Activated effector memory CD4-positive, alpha-beta T cell treated with Interleukin-2 at 50 U/mL for 16 hours (primary cell): ENCODE measurements at places on chromosomes 1 and 21.
A peak's percentile ranks its signal among the peaks of the same experiment; 100 is the strongest.

- no peak for DNase-seq
Observed at GRCh38 chr1:155207806-155208540, at the start of gene THBS3. THBS3 (minus strand) TSS chr1:155207897; CDS start chr1:155207876, 21 bp downstream.

- peak; percentile 34 for DNase-seq
Observed at GRCh38 chr1:26838474-26839338, 12.2 kb downstream of the ZDHHC18 start.

DNA sequence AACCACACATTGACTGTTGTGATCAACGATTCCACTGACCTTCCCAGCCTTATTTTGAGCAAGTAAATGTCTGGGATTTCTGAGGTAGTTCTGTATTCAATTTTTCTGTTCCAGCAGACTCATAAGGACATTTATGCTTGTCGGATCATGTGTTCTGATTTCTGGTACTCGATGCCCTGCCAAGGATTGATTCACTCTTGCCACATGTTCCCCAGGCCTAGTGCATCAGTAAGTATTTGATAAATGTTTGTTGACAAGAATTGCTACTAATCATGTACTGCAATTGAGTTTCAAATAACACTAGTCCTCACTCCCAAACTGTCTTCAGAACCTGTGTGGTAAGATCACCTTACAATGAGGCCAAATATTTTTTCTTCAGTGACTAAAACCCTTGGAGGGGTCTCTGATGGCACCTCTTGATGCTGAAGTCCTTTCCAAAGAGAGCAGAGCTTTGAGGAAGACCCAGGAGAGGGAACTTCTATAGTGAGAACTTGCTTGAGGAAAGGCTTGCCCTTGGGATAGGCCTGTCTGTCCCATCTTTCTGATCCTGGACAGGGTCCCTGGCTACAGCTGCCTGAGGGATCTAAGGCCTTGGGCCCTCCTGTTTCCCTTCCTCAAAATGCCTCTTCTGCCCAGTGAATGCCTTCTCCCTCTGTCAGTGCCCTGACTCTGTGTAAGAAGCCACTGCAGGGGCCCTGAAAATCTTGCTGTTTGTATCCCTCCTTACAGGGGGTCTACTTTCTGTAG lies 115.8 kb upstream of the FAM78B start:
- DNase-seq: no peak

GRCh38 chr21:30486180-30486579 lies 1.1 kb downstream of the KRTAP19-2 start:
- DNase-seq: no peak

GRCh38 chr1:192807211-192808162 lies 1.4 kb upstream of the RGS2 start:
- DNase-seq: no peak

- no peak for DNase-seq
Observed at GRCh38 chr1:231072041-231072440, 32.0 kb upstream of the FAM89A start.

DNA sequence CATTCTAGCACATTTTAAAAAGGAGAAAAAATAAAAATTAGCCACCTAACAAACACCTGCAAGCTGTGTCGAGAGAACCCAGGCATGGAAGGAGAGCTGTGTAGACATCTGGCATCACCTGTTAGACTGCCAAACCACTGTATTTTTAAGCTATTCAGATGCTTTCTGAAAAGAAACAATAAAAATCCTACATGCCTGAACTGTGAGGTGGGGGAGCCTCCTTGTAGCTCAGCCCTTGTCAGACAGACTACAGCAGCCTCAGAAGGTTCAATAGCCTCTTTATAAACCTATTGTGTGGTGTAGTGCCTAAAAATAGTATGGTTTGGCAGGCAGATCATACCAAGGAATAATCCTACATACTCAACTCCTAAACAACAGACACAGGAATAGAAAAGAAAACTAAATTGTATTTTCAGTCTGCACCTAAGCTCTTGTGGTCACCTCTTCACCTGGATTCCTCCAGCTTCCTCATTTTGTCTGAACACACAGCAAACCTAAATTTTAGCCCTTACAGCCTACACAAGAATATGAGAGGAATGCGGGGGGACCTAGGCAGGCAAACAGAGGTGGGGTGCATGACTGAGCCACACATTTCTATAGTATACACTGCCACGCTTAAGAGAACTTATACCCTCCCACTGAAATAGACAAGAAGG lies 67.0 kb downstream of the SIPA1L2 start:
- DNase-seq: no peak

GRCh38 chr1:233491953-233492620 lies 121.8 kb upstream of the KCNK1 start:
- DNase-seq: no peak

DNA sequence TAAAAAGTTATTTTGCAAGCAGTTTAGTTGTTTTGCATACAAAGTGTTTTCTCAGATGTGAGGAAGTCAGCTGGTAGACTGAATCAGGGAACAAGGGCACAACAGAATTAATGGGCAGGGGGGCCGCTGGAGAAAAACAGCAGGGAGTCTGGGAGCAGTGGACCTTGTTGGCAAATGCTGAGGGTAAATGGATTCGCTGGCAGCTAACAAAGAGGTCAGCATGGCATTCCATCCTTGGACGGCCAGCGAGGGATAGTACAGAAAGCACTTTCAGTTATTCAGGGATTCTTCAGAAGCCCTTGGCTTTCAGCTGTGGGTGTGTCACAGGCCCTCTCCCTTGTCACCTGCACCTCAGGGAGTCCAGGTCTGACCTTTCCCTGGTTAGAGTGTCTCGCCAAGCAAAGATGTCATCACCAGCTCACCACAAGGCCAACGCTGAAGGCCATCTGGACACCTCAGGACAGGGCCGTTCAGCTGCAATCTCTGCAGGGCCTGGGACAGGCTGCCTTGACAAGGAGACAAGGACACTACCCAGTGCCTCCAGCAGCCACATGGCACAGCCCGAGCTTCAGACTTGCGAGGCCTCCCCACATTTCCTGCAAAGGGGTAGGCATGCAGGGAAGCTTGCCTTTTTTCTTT lies 90.4 kb downstream of the KCNN3 start:
- no peak for DNase-seq

DNA sequence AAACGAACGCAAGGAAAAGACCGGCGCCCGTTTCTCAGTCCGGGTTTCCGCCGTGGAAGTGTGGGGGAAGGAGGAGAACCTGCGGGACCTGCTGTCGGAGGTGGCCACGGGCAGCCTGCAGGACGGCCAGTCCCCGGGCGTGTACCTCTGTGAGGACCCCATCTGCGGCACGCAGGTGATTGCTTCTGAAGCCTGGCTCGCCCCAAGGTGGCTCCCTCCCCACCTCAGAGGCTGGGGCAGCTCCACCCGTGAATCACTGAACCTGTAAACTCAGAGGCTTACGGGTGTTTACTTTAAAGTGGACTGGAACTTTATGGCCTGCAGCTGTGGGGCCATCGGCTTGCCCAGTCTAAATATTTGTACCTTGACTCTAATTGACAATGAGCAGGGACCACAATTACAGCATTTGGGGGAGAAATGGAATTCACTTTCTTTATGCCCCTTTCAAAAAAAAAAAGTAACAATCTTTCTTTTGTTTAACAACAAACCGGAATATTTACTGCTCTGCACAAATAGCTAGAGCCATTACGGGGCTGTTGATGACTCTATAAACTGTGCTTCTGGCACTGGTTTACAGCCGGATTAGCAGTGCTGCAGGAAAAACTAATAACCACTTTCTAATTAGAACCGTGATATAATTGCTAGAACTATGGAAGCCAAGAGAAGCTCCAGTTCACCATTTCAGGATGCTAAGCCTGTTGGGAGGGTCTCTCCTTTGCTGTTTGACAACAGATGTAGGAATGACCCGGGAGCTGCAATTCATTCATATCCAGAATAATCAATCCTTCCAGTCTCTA lies 454.8 kb downstream of the KIF26B start:
- DNase-seq: no peak

DNA sequence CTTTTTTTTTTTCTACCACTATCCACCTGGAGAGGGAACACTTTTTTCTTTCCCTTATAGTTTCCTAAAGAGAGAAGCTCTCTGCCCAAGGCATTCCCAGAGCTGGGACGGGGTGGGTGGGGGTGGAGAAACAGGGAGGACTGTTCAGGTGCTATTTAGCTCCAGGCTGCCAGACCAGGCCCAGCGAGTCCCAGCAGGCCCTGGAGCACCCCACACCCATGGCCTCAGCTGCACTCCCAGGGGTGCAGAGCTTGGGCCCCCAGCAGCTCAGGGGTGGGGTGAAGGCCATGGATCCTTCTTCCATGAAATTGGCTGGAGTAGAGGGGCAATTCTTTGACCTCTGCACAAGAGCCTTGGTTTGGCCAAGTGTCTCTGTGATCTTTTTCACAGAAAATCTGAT lies 4.1 kb downstream of the ETV3L start:
- DNase-seq: no peak

- DNase-seq: no peak
Observed at GRCh38 chr1:236403905-236404696, 10.0 kb downstream of the EDARADD start.

- no peak for DNase-seq
Observed at GRCh38 chr1:162882248-162882674, 21.3 kb upstream of the CCDC190 start.

DNA sequence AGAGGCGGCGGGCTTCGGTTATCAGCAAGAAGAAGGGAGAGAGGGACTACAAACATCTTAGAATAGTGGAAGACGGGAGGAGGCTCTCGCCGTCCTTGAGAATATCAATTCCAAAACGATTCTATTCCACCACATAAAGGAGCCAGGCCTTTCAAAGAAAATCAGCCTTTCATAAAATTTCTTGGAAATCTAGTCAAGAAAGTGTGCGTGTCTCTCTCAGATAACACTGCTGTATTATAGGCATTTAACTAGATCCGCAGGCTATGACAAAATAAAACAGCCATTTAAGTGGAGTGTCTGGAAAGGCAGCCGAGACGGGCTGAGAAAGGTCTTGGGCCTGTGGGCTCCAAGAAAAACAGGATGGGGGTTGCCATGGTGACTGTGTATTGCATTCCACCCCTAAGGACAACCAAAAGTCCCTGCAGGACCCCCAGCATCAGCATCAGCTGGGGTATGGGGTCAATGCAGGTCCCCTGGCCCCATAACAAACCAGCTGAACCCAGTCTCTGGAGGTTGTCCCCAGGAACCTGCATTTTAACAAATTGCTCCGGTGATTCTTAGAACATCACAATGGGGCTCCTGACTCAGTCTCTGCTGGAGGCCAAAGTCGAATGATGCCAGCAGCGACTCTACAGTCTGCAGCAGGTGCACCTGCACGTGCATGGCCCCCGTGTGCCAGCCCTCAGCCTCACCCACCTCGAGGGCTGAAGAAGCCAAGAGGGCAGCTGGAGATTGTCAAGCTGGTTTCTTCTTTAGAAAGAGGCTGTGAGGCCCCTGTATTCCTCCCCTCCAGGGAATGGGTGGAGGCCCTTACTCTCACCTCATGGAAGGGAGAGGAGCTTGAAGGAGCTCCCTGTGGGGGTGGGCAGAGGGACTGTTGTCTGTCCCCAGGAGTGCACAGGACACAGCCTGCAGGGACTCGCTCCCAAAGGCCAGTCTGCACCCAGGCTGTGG lies 287.4 kb downstream of the NPHP4 start:
- DNase-seq: no peak

- DNase-seq: no peak
Observed at GRCh38 chr1:192270398-192270797, 46.4 kb upstream of the RGS21 start.

DNA sequence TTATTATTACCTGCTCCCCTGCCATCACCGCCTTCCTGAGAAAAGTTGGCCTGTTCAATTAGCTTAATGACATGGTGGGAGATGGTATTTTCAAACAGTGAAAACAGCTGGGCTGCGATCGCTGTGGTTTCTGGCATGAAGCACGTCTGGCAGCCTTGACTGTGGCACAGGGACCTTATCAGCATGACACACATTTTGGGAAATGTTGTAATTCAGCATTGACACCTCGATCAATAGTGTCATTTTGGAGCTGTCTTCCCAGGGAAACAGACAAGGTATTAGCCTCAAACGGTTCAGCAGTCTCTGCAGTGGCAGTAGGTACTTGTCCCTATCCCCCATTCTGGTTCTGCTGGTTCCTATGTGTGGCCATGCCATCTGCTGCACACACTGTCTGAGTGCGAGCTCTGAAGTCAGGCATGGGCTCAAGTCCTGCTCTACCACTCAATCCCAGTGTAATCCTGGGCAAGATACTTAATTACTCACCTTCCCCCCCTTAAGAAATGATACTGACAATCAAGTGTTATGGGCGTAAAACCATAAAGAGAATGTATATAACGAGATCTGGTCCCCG lies 154.5 kb upstream of the KCND3 start:
- DNase-seq: no peak

DNA sequence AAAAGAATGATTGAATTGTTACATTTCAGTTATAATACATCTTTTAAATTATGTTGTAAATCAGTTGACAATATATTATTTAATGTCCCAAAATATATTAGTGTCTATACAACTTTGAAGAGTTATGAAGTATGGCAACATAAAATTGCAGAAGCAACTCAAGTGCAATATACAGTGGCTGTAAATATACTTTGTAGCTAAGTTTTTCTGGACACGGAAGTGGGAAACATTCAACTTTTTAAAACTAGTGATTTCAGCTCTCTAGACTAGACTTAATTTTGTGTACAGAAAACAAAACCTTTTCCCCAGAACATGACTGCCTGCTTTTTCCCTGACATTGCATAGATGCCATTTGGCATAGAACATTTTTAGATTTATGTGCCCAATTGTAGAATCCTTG lies 29.5 kb upstream of the ABCG1 start:
- no peak for DNase-seq

- DNase-seq: no peak
Observed at GRCh38 chr1:156893048-156893953, at the start of gene PEAR1. PEAR1 (plus strand) TSS chr1:156893718; CDS start chr1:156903927, 10,209 bp downstream.

GRCh38 chr1:3644273-3644672 lies 5.6 kb downstream of the WRAP73 start:
- DNase-seq: no peak

- DNase-seq: no peak
Observed at GRCh38 chr1:241376701-241377100, 19.7 kb upstream of the RGS7 start.

DNA sequence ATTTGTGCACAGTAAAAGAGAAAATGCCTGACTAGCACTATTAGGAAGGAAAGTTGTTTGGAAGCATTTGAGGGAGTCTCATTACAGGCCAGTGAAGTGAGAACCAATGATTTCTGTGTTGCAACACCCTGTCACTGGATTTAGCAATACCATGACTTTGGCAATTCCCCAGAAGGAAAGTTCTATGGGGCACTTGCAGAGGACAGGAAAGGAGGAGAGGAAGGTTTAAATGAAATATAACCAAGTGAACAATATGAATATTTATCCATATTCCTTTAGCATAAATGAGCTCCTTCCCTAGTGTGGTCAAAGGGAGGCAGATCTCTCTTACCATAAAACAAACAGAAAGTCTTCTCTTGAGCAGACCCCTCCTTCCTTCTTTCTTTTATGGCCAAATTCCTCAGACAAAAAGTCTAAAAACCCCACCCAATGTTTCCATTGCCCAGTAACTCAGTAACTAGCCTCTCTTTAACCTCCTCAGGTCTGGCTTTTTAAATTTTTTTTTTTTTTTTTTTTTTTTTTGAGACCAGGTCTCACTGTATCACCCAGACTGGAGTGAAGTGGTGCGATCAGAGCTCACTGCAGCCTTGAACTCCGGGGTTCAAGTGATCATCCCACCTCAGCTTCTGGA lies 5.5 kb downstream of the TLR5 start:
- no peak for DNase-seq
